Forelimb muscle (tissue), 1 donor: ENCODE measurements at places on chromosomes 1 and 21. TPM values are rescaled to one million over a fixed set of nuclear protein-coding genes. Genes with fewer than 3 reads are reported as not detected.

Gene SIM2
- polyA plus RNA-seq = 2.9 TPM

Gene WNT9A
- polyA plus RNA-seq = 11.2 TPM

Gene ODF2L
- polyA plus RNA-seq = 18.9 TPM

Gene THEM5
- polyA plus RNA-seq = 0.56 TPM

Gene OR2M3
- 0.01 TPM for polyA plus RNA-seq

Gene KCNT2
- 6.4 TPM for polyA plus RNA-seq

Gene CLCA4
- polyA plus RNA-seq = not detected

Gene CAPZB
- polyA plus RNA-seq = 245 TPM

DNA sequence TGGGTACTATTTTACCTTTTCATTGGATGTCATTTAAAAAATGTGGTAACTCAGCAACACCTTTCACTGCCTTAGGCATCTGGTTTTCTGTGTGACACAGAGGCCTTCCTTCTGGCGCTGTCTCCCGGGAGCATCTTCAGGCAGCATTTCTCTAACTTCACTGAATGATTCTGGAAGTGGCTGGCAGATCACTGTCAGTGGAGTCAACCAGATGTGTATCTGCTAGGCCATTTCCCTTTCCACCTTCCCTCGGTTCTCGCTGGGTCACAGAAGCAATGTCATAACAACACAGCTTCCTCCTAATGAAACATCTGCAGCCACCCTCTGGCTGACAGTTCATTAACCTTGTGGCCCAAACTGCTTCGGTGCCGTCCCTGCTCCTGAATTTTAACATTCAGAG lies 137.8 kb downstream of the KIF26B start:
- DNase-seq = no peak

- no peak for DNase-seq
Measured at GRCh38 chr1:11653861-11654136, 430 bp downstream of the FBXO2 start.

- no peak for DNase-seq
Measured at GRCh38 chr1:173042806-173043205, 7.9 kb downstream of the TNFSF18 start.

DNA sequence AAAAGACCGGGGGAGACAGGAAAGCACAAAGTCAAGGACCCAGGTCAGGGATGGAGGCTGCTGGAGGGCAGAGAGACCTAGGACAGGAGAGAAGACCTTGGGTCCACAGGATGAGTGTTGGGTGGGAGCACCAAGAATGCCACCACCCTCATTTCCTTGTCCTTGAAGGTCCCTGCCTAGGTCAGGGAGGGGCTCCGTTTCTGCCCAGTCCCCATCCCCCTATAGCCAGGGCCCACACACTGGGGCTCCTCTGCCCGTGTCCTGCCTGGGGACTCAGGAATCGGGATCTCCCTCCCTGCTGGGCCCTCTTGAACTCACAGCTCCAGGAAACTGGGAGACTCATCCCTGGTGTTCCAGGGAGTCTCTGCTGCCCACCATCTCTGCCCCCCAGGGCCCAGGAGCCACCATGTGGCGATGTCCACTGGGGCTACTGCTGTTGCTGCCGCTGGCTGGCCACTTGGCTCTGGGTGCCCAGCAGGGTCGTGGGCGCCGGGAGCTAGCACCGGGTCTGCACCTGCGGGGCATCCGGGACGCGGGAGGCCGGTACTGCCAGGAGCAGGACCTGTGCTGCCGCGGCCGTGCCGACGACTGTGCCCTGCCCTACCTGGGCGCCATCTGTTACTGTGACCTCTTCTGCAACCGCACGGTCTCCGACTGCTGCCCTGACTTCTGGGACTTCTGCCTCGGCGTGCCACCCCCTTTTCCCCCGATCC lies 584 bp downstream of the TINAGL1 start:
- DNase-seq = no peak

- no peak for DNase-seq
Measured at GRCh38 chr21:37644636-37645035, 271.6 kb downstream of the KCNJ6 start.

GRCh38 chr1:16420424-16421118 lies 16.7 kb downstream of the SPATA21 start:
- DNase-seq = no peak

DNA sequence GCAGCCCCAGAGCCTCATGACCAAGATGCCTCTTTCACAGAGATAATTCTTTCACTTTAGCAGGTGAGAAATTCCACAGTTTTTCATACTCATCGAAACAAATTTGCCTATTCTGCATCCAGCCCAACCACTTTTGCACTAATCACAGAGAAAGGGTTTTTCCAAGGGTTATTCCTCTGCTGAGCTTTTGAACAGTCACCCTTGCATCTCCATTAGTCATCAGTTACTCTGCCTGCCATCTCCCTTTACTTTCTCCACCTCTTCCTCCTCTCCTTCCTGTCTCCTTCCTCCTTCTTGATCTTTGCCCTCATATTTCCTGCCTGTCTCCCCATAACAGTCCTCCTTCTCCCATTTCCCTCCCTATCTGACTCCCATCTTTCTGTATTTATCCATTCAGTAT lies 43.9 kb downstream of the FH start:
- DNase-seq = no peak

DNA sequence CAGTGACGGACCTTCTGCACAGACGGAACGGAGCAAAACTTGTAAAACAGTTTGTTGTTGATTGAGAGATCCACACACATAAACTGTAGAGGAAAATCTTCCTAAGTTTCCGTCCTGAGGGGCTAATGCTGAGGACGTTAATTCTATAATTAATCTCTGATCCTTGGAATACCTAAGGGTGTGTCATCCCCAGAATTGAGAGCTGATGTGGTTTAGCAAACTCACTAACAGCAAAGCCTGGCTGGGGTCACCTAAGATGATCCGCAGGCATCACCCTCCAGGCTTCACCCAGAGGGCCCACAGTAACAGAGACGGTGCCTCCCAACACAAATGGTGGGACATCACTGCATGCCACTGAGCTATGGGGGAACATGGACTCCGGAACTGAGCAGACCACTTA lies 97.5 kb downstream of the SMYD2 start:
- no peak for DNase-seq

- no peak for DNase-seq
Measured at GRCh38 chr1:64898107-64898861, 68.1 kb downstream of the JAK1 start.

- no peak for DNase-seq
Measured at GRCh38 chr1:78373676-78374075, 117.1 kb upstream of the PTGFR start.

- no peak for DNase-seq
Measured at GRCh38 chr1:222195857-222196256, 352.0 kb downstream of the HHIPL2 start.

- no peak for DNase-seq
Measured at GRCh38 chr1:204760757-204761156, 75.2 kb upstream of the LRRN2 start.

DNA sequence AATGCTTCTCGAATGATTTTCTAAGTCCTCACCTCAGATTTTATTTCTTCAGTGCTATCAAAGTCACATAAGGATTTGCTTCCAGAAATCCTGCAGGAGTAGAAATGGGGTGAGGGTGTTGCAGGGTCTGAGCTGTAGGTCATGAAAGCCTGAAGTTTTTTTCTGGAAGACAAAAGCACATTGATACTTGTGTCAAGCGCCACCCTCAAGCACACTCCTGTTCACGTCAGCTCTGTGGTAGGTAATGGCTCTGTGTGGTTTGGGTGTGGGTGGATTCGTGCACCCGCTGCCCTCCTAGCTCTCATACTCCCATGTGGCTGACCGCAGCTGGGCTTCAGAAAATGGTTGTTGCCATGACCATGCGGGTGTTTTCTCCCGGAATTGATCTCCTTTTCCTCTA lies 39.9 kb downstream of the AKNAD1 start:
- no peak for DNase-seq

DNA sequence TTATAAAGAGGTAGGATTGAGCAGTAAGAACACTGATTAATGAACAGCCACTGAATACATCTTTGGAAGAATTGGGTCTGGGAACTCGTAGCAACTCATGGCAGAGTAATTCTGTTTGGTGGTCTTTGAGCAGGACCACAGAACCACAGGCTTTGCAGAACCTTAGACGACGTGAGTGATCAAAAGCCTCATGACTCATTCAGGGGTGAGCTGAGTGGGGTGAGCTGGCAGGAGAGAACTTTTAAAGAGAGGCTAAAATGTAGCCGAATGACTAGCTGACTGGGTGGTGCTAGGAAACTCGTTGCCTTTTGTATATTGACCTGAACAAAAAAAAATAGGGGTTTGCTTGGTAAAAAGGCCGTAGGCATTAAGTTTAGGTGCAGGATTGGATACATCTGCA lies 313.8 kb downstream of the TGFB2 start:
- no peak for DNase-seq

DNA sequence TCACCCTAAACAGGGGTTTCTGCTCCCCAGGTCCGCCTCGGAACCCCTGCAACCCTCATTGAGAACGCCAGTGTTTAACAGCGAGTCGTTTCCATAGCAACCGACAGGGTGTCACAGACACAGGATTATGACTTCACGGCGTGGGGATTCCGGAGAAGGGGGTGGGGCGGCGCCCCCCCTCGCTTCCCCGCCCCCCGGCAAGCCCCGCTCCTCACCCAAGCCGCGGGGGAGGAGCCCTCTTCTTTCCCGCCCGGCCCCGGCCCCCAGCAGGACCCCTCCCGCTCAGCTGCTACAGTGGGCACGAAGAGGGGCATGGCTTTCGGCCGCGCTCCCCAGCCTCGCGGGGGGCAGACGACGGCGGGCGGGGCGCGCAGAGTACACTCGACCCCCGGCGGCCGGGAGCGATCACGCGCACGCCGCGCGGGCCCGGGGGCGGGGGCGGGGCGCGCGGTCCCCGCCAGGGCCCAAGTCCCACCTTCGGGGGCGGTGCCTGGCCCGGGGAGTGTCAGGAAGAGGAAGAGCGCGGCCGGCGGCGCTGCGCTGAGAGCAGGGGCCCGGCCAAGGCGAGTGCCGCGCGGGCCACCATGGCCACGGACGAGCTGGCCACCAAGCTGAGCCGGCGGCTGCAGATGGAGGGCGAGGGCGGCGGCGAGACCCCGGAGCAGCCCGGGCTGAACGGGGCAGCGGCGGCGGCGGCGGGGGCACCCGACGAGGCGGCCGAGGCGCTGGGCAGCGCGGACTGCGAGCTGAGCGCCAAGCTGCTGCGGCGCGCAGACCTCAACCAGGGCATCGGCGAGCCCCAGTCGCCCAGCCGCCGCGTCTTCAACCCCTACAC lies at the start of gene EFHD2:
TSS of gene EFHD2 (plus strand) at position 501 of the 835 bp plus-strand sequence. CDS start at position 585, 84 bp downstream.
- peak; percentile 61 for DNase-seq

DNA sequence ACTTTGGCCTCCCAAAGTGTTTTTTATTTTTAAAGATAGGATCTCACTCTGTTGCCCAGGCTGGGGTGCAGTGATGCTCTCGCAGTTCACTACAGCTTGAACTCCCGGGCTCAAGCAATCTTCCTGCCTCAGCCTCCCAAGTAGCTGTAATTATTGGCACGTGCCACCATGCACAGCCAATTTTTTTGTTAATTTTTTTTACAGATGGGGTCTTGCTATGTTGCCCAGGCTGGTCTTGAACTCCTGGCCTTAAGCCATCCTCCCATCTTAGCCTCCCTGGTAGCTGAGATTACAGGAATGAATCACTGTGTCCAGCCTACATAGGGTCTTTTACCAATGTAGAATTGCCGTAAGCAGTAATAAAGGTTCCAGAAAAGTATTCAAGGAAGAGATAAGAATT lies 49.1 kb upstream of the HP1BP3 start:
- no peak for DNase-seq

GRCh38 chr1:39538531-39539251 lies 37.9 kb downstream of the PABPC4 start:
- no peak for DNase-seq

DNA sequence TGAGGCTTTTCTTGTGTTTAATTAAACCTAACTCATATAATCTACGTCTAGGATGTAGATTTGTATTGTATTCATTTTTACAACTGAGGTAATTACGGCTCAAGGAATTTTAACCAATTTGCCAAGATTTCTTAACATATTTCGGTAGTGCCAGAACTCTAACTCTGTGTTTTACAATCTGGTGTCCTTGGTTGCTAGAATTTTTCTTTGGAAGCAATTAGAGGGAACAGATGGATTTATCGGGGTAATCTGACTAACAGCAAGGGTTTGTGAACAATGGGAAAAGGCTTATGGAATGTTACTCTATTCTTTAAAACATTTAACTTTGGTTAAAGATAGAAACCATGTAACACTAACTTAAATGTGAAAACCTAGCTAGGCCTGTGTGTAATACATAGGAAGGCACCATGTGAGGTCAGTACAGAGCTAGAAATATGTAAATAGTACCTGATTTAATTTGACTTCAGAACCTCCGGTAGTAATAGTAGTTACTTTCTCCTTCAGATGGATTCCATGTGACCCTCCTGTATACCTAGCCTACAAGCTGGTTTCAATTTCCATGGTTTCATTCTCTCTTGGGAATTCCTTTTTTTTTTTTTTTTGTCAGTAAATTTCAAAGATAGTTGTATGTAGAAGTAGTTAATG lies 1.2 kb downstream of the MTF2 start:
- no peak for DNase-seq

DNA sequence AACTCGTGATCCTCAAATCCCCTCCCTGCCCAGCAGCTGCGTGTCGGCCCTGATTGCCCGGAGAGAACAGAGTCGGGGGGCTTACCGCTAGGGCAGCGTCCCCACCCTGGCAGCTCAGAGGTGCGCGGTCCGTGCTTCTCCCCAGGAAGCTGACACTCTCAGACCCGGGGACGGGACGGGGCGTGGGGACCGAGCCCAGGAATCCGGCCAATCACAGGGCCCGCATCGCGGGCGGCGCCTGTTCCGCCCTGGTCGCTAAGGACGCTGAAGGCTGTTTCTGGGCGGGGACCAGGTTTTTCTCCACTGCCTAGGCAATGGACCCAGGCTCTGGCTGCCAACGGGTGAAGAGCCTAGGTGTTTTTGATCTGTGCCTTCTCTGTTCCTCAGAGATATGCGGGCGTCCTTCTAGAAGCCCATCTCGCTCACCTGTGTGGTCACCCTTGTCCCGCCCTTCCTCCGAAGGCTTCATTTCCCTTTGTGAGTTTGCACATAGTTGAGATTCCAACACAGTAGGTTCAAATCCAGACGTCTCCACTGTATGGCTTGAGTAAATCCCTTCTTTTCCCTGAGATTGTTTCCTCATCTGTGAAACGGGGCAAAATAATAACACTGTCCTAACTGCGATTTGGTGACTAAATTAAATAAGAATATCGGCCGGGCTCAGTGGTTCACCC lies at the start of gene C1orf87:
TSS of gene C1orf87 (minus strand) at position 166 of the 674 bp plus-strand sequence. CDS start 1,127 bp downstream, outside the sequence.
- DNase-seq = no peak

DNA sequence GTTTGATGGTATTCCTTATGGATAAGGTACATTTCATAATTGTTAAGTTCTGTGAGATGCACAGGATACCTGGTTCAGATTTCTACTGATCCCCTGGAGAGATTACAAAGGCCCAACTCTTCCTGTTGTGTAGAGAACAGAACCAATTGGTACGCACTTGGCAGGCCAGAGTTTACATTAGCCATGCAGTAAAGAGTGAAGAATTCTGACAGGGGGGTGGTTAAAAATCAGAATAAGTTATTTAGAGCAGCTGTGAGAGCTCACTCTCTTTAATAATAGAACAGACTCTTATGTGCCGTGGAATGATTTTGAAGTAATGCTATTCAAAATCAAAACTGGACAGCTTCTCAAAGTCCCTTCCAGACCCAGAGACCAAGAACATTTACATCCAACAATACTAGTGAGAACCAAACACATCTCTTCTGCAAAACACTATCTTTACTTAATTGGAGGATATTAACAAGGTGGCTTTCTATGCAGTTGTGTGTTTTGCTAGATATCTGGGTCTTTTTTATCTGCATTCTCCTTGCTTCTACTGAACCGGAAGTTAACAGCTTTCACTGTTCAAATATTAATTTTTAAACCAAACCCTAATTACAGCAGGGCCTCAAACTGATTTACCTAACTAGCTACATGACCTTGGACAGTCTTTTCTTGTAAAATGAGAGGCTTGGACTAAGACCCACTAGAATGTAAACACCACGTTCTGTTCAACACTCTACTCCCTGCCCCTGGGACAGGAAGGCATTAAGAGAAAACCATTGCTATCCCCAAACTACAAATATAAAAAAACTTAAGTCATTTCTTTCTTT lies 4.0 kb downstream of the USP24 start:
- no peak for DNase-seq
